Activated T-cell treated with anti-CD3 and anti-CD28 coated beads, Interleukin-2, amount 50 U/mL, for 72 hours (primary cell): ENCODE measurements at places on chromosomes 3 and 15. TPM values are rescaled to one million over a fixed set of nuclear protein-coding genes. Genes with fewer than 3 reads are reported as not detected.

DNA sequence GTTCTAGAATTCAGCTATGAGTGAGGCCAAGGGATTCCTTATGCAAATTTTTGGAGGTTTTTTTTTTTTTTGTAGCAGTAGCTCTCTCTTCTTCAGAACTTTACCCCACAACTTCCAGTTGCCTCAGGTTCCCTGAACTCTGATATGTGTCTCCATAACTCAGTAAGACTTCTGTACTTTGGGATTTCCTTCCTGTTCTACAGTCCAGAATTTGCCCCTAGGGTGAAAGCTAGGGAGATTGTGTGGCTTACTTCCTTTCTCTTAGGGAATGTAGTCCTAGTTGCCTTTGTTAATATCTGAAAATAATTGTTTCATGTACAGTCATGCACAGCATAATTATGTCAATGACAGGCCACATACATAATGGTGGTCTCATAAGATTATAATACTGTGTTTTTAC, 30.8 kb downstream of the LRRC28 start:
- H3K4me3 ChIP-seq = no peak overlapping the region
- DNase-seq = no peak
- H3K4me1 ChIP-seq = peaks cover 54% of the 10 kb centered on the region
- no peaks in the 10 kb centered on the region for H3K27me3 ChIP-seq
- peaks cover 7% of the 10 kb centered on the region for H3K36me3 ChIP-seq

- H3K4me1 ChIP-seq = peaks cover 25% of the 10 kb centered on the region
- H3K27me3 ChIP-seq = no peaks in the 10 kb centered on the region
- DNase-seq = peak; percentile 80
- peak overlapping the region; percentile 95 for H3K4me3 ChIP-seq
These were observed 396 bp downstream of the INO80 start for GRCh38 chr15:41115652-41116115.

DNA sequence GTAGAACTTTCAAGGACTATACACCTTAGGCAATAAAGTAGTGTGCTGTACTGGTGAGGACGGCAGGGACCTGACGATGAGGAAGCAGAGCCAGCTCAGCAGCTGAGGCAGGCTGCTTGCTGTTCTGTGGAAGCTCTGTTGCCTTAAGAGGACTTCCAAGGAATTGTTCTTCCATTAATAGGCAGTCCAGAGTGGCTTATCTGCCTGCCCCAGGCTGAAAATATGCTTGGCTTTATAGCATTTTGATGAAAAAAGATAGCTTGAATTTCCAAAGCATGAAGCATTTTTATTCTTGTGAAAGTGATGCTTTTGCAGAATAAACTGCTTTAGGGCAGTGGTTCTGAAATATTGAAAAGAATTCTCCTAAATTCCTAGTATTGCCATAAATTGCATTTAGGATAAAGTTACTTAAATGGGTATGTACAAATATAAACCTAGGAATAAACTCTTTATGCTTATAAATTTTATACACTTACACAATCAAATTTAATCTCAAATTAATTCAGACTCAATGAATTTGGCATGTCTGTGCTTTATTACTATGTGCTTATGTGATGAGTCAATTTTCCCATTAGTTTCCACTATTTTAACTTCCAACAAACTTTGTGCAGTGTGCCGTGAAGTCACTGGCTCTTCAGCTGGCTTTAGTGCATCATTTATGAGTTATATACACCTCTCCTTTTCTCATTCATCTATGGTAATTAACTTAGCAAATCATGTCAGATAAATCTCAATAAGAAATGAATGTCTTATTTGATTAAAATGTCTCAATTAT, 231.0 kb upstream of the RASGRP1 start:
- H3K27ac ChIP-seq = no peak overlapping the region
- H3K4me1 ChIP-seq = no peaks in the 10 kb centered on the region
- H3K27me3 ChIP-seq = peaks cover 15% of the 10 kb centered on the region
- H3K36me3 ChIP-seq = no peaks in the 10 kb centered on the region
- H3K4me3 ChIP-seq = no peak overlapping the region

DNA sequence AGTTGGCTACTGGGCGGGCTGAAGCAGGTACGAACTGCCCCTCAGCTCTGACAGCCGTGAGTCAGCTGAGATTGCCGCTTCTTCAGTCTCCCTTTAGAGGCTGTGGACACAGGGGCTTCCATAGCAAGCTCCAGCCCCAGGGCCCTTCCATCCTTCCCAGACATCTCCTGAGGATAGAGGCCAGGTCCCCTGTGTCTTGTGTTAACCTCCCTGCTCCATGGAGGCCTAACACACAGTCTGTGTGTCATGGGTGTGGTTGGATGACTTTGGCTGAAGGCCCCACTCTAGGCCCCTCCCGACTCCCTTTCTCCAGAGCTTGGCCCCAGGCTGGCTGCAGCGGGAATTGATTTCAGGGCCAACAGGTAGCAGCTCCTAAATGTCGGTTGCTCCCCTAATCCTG, 116.1 kb upstream of the TLE3 start:
- no peak for DNase-seq
- no peaks in the 10 kb centered on the region for H3K27me3 ChIP-seq
- H3K27ac ChIP-seq = no peak overlapping the region
- no peak overlapping the region for H3K4me3 ChIP-seq
- no peaks in the 10 kb centered on the region for H3K4me1 ChIP-seq

Gene ZNF80
- total RNA-seq = 1.4 TPM

GRCh38 chr3:62134061-62134496, 239.3 kb downstream of the FEZF2 start:
- no peak overlapping the region for H3K27ac ChIP-seq
- no peak for DNase-seq
- H3K4me1 ChIP-seq = no peaks in the 10 kb centered on the region
- no peaks in the 10 kb centered on the region for H3K36me3 ChIP-seq
- no peak overlapping the region for H3K4me3 ChIP-seq
- H3K27me3 ChIP-seq = peaks cover 32% of the 10 kb centered on the region
